ENCODE measurements at places on chromosomes 7 and 10.

DNA sequence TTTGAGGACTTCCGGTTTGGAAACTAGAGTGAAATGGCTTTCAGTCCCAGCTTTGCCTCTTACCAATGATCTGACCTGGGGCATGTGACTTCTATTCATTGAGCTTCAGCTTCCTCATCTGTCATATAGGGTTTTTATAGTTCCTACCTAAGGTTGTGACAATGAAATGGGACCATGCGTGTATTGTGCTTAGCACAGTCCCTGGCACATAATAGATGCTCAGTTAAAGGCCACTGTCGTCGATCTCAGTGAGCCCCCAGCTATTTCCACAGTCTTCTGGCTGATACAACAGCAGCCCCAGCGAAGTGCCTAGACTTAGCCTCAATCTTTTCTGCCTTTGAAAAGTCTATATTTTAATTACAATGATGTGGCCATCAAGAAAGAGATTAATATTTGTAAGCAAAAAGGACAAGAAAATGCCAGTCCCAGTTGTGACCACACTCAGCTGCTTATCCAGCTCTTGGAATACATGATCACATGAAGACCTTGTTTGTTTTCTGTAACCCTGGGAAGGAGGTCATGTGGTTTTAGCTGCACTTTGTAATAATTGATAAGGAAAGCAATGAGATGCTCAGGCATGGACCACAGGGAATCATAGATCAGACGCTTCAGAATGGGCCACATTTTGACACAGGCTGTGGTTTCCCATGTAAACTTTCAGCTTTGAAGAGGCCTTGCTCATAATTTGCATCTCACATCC, 44.6 kb downstream of the VWA2 start:
- no peak for DNase-seq

DNA sequence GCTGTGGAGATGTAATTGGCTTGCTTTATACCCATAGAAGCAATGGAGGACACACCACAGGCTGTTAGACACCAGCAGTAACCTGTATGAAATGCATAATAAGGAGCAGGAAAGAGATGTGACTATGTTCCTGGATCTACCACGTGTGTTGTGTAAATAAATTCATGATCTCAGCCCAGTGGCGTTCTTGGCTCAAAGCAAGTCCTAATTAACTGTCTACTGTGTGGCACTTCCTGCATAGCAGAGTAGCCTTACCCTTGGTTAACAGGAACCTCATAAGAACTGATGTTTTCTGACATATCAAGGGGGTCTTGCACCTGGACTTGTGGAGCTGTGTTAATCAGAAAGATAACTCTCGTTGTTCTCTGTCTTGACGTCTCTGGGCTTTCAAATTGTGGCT, 25.7 kb upstream of the FAM180A start:
- DNase-seq = no peak

DNA sequence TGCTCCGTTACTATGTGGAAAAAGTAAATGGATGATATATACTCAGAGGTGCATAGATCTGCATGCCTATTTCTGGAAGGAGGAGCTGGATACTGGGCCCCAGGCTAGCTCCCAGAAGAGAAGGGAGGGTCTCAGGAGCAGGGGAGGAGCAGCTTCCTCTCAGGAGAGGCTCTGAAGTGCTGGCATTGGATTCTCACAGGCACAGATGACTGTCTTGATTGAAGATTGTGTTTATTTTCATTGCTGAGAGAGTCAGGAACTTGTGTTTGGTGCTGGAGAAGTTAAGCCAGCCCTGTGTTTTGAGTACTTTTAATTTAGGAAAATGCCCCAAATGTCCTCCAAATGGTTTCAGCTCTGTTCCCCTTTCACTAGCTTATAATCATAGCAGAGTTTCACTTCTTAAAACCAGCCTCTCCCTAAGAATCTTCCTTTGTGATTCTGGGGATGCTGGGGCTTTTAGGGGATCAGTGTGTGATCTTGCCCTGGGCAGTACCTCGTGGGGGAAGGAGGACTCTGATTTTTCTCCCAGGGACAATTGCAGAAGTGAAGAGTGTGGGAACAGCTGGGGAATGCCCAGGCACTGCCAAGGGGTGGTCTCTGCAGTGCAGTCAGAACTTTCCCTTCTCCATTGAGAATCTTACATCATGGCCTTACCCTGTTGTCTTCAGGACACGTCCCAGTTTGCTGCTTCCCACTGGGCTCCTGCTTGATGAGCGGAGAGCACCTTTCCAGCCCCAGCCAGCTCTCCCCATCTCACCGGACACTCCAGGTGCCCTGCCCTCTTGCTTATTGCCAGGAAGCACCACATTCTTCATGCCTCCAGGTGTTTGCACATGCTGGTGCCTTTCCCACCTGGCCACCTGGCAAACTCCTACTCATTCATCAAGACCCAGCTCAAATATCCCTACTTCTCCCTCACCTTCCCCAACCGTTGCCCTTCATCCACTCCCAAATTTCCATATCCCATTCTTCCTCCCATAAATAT, 102.8 kb downstream of the ARHGAP22 start:
- no peak for DNase-seq

DNA sequence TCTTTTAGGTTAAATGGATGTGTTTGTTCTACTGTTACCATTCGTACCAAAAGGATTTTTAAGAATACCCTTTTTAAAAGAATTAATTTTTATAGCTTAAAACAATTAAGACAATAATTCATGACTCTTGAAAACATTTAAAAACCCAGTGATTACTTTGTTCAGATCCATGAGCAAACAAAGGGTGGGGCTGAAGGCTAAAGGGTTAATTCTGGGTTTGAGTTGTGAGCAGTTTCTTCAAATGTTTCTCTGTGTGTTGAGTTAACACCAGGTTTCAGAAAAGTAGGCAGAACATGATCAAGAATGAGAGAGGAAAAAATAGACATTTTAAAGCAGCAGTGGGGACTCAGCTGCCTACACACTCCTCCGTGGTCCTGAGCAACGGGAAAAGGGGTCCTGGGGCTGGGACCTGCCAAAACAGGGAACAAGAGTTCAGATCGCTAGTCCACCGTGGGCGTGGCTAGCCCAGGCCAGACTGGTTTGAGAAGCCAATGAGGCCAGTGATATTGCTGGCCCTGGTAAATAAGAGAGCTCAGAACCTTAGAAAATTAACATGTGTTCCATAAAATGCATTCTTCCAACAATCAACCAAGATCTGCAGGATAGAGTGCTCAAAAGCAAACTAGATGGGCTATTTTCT, 14.9 kb upstream of the EZH2 start:
- no peak for DNase-seq

DNA sequence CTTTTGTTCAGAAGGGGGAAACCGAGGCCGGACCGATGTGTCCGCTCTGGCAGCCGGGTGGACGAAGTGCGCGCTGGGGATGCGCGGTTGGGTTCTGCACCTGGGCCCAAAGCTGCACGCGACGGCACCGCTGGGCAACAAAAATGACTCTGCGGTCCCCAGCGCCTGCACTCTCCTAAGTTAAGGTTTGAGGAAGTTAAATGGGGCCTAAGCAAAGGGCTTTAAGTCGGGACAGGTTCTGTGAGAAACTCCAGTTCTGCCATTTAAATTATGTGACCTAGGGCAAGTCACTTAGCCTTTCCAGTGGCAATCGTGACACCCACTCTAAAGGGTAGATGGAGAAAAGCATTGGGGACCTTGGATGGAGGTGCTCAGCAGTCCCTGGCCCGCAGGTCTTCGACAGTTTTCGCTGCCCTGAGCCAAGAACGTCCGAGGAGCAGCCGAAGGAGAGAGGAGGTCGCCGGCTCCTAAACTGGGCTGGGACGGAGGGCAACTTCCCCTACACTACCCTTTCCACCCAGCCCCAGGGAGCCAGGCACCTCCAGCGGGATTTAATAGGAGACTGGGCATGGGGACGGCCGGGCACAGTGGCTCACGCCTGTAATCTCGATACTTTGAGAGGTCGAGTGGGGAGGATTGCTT, 534 bp upstream of the ACBD5 start:
- DNase-seq = peak; percentile 37

DNA sequence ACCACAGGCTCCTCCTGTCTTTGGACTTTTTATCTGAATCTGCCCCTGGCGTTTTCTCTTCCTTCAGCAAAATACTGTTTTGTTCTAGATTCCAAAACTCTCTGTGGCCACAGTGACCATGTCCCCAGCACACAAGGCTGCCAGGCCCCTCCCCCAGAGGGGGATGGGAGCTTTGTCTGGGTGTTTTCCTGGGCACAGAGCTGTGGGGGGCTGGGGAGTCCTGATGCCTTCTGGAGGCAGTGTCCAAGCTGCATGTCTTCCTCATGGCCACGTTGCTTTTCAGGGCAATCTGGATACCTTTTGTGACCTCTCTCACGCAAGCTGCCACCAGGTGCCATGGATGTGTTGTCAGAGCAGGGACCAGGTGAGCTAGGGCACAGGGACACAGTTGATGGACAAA, 26.2 kb downstream of the ANTXRL start:
- DNase-seq = no peak

GRCh38 chr7:106190589-106191330, 78.6 kb upstream of the SYPL1 start:
- no peak for DNase-seq

- peak; percentile 81 for DNase-seq
Observed at GRCh38 chr10:565676-566075, 123.8 kb downstream of the DIP2C start.

- peak; percentile 61 for DNase-seq
Observed at GRCh38 chr7:134992626-134993179, 6.4 kb downstream of the AGBL3 start.

- DNase-seq = no peak
Observed at GRCh38 chr10:98920807-98921206, 314.8 kb downstream of the HPSE2 start.

GRCh38 chr10:106284802-106285587, 879.5 kb downstream of the SORCS1 start:
- DNase-seq = no peak

GRCh38 chr7:105656922-105657521, 75.7 kb upstream of the EFCAB10 start:
- DNase-seq = peak; percentile 35

- DNase-seq = no peak
Observed at GRCh38 chr7:129045682-129046081, 9.2 kb downstream of the TNPO3 start.

DNA sequence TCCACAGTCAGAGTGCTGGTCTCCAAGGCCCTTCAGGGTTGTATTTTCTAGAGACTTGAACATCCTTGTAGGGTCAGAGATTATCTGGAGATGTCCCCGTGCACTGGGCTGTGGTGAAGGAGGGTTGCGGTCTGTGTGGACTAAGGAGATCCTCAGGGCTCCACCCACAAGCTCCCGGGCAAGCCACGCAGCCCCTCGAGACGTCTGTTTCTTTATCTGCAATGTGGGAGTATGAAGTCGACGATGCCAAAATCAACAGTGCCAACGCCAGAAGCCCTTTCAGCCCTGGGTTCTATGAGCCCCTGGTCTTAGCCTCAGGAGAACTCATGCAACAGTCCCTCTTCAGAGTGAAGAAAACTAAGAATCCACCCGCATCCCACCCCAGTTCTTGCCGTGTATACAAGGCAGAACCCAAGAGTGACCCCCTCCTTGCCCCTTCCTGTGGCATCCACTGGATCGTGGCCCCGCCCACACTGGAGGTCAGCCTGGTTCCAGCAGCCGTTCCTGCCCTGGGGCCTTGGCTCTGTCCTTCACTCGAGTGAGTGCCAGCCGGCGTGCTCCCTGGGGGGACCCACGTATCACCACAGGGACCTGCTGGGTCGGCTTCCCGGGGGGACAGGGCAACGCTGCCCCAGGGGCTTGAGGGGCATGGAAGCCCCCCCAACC, 6.0 kb upstream of the SHH start:
- DNase-seq = peak; percentile 4

GRCh38 chr10:11654659-11655058, 43.2 kb upstream of the USP6NL start:
- no peak for DNase-seq

DNA sequence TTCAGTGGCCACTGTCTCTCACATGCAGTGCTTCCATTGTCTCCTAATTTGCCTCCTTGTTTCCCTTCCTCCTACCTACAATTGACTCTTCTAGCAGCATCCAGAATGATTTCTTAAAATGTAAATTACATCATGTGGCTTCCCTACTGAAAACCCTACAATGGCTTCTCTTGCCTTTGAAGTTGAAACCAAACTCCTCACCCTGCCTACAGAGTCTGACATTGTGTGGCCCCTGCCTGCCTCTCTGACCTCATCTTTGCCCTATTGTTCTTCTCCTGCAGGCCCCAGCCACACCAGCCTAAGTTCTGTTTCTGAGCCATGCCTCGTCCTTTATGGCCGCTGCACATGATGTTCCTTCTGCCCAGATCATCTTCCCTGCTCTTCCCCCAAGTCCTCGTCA, 35.8 kb upstream of the CDK1 start:
- no peak for DNase-seq

- peak; percentile 51 for DNase-seq
Observed at GRCh38 chr7:30163231-30163894, 28.6 kb downstream of the MTURN start.

DNA sequence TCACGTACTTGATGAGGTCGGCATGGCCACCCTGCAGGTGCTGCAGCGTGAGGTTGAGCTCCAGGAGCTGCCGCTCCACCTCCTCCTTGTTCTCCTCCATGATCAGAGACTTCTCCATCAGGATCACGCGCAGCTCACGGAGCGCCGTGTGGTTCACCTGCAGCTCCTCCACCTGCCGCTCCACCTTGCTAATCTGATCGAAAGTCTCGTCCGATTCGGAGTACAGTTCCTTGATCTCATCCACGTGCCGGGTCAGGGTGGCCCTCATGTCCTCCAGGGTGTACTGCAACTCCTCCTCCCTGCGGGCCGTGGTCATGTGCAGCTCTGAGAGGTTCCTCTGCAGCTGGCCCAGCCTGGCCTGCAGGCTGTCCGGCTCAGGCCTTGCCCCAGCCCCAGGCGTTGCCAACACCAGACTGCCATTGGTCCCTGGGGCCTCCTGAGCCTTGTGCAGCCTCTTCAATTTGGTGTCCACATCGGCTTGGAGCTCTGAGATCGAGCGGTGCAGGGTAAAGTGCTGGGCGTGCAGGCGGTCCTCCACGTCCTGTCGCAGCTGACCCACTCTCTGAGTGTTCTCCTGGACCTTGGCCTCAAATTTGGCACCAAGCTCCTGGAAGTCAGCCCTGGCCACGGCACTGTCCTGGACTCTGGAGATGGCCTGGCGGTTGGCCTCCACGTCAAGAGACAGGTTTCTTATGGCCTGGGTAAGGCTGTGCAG, 13.9 kb downstream of the MMRN2 start:
- no peak for DNase-seq

GRCh38 chr7:30862995-30863705, 48.5 kb upstream of the AQP1 start:
- no peak for DNase-seq

DNA sequence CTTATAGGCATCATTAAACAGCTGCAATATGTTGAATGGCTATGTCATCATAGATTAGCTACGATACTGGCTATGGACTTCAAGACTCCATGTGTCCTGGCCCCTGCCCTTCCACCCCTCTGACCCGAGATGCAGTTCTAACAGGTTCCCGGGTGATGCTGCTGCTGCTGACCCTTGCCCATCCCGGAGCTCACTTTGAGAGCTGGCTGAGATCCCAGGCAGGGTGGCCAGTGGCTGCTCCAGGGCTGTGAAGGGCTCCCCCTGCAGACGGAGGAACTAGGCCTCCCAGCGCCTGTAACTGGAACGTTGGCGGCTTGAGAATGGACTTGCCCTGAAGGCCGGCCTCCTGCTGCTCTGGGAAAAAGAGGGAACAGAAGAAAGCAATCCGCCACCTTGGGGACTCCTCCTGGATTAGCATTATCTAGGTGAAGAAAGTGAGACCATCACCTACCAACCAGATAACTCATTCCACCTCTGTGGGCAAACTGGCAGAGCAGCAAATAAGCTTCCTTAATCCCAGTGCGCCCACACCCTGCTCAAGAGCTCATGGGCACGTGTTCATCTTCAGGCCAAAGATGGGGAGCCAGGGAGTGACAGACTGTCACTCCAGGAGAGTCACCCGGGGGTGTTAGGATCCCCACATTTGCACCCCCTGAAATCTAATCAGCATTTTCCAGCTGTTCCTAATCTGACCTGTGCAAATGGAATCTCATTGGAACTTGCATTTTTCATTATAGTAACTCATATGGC, 56.8 kb downstream of the PARP12 start:
- no peak for DNase-seq
